ENCODE measurements at places on chromosomes 5 and 9.

DNA sequence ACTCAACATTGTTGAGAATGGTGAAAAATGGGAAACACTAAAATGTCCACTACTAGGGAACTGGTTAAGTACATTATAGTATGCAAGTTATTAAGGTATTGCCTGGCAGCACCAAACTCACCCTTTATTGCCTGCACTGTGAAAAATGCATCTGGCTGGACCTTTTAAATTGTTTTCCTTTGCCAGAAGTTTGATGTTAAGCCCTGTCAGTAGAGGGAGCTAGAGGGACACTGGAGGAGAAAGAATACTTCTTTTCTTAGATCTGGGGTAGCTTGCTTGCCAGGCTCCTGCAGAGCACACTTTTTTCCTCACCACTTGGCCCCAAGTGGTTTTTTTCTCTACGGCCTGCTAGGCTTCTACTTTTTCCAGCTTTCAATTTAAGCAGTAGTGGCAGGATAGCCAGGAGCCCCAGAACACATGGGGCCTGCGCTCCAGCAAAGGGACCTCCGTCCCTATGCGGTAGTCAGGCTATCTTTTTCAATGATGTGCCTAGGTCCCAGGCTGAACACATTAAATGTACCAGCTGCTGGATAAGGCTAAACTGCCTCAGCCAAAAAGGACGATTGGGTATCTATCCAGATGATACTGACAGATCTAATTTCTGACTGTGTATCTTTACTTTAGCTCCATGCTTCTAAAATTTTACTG is 8.0 kb upstream of the HABP4 start:
- no peak for DNase-seq

- DNase-seq: no peak
These were observed 112.9 kb downstream of the KIAA0825 start for GRCh38 chr5:94505327-94506068.

- DNase-seq: no peak
These were observed 12.2 kb upstream of the SLC22A4 start for GRCh38 chr5:132281856-132282614.

DNA sequence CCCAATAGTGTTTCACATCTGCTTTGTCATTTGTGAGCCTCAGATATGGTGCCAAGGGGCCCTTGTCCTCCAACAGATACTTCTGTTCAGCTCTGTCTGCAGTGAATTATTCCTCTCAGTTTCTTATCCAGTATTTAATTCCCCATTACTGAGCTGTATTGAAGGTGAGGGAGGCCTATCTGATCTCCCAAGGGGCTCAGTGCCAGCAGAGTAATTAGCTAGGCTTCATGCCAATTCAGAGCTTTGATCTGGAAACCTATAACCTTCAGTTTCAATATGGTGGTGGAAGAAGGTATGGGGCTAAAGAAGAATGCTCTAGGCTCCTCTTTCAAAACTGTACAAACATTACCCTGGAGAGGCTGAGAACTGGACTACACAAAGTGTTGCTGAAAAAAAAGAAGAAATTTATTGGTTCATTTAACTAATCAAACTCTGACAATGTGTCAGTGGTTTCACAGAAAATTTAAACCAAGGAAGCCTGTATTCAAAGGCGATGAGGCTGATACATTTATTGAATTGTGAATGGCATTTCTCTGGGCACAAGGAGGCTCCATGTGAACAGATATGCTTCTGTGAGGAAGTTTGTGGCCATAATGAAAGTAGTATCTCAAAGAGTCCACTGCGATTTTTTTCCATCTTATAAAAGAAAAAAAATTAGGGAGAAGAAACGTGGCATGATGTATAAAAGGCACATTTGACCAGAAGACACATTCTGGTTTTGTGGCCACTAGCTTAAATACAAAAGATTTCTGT is 397.8 kb downstream of the TLE4 start:
- no peak for DNase-seq

DNA sequence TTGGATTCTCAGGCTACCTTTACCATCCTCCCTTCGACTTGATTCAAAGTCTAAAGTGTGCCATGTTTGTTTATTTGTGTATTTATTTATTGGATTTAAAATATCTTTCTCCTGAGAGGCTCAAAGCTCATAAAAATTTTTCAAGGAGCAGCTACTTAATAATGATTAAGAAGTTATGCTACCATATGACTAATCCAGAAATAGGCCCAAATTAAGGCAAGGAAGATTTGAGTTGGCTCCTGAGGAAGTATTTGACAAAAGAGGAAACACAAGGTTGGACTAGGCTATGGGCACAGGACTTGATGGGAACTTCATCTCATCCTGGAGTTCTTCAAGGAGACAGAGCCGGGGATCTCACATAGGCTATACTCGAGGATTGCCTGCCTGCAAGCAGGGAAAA is 22.4 kb upstream of the PPP2CA start:
- no peak for DNase-seq

GRCh38 chr5:152439791-152440190 is 34.7 kb upstream of the NMUR2 start:
- DNase-seq: no peak

DNA sequence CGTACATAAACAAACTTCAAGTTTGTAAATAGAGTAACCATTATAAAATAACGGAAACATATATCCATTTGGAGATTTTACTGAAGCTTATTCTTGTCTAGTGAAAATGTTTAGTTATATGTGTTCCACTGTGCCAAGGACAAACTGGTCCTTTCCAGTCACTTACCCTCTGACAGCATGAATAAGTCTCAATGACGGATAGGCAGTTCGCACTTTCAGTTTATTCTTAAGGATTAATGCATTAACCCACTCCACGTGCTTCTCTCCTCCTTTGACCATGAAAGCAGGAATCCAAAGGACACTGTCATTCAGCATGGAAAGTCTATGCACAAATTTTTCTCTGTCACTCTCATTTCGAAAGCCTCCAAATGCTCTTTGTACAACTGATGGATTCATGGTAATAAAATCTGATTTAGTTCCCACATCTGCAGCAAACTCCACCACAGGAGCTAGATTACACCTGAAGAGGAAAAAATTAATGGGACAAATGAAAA is 47.1 kb downstream of the ST8SIA4 start:
- DNase-seq: no peak

- no peak for DNase-seq
These were observed 2.2 kb downstream of the NXNL2 start for GRCh38 chr9:88536951-88537760.

DNA sequence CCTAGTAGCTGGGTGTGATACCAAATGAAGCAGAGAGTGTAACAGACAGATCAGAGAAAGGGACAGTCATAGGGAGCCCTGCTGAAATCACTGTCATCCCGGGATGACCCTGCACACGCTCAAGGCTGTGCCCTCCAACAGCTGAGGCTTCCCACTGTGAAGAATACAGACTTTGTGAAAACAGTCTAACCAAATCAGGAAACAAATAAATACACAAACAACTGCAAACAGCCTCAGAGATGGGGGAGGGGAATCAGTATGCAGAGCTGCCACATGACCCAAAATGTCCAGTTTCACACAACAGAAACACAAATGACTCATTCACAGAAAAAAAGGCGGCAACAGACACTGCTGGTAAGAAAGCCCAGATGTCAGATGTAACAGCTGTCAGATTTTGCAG is 101.9 kb downstream of the ADAMTS2 start:
- no peak for DNase-seq

DNA sequence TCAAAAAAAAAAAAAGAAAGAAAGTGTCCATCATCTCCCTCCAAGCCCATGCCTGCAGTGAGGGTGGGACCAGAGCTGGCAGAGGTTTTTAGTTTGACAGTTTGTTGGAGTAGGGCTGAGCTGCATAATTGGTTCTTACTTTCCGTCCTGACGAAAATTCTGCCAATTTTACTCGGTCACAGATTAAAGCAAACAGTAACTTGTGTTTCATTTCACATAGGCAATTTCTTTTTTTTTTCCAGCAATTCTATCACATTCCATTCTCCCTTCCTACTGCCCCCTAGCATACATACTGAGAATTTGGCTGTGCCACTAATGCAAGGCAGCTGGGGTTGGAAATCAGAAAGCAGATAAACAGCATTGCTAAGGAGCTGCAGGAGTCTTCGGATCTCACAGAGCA is 132.4 kb downstream of the FRMD3 start:
- DNase-seq: no peak

DNA sequence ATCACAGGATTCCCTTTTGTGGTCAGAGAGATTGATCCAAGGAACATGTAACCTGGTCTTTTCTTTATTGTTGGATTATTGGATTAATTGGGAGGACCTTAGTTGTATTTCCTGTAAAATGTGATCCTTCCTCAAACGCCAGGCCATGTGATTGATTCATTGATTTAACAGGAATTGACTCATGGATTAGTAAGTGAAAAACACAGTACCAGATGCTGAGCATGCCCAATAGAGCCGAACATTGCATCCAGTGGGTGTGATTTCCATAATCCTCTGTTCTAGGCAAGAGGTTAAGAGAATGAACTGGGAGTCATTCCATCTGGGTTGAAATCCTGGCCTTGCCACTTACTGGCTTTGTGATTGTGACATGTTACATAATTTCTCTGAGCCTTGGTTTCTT is 522.3 kb downstream of the MAT2B start:
- DNase-seq: no peak

DNA sequence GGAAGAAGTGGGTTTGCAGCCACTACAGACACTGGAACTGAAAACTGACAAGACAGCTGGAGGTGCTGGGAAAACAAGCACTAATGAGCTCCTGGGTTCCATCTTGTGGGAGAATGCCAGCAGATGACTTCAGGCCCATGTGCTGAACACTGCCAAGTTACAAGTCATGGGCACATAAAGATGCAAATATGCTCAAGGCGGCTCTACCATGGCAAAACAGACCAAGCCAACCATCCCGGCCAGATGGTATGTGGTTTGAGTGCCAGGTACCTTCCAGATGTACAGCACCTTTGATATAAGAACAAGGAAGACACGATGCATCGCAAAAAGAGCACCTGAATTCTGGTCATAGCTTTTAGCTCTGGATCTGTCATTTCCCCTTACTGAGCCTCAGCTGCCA is 19.9 kb downstream of the TNFSF8 start:
- no peak for DNase-seq

GRCh38 chr5:99586878-99587277 is 658.1 kb upstream of the CHD1 start:
- no peak for DNase-seq
